ENCODE measurements at places on chromosomes 5 and 9.

DNA sequence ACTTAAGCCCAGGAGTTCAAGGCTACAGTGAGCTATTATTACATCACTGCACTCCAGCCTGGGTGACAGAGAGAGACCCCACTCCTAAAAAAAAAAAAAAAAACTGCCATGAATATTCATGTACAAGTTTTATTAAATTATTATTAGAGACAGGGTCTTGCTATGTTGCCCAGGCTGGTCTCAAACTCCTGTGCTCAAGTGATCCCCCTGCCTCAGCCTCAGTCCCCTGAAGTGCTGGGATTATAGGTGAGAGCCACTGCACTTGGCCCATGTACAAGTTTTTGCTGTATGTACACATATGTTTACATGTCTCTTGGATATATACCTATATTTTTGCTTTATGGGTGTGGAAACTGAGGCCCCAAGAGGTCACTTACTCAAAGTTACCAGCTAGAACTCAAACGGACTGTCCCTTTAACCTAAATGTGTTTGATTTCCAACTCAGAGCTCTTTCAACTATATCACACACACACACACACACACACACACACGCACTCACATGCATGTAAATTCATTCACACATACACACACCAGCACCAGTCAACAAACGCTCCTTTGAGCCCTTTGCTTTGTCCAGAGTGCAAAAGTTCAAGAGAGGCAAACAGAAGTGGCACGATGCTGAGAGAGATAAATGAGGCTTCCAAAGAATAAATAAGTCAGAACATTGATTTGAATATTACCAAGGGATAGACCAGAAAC is 42.3 kb upstream of the STRBP start:
- DNase-seq: no peak

DNA sequence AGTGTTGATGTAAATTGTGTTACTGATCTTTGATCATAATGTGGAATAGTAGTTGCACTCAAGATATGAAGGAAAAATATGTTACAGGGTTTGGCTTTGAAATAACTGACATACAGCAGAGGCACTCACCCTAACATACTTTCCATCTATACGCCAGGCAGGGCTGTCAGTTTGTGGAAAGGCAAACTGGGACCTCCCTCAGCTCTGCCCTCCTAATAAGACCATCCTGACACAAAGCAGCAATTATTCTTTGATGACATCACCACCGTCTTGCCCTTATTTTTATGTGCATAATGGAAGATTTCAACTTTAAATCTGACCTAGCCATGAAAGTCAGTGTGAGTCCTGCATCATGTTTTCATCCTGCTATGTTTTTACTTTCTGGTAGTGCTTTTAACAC is 42.9 kb downstream of the ITGA1 start:
- no peak for DNase-seq

- no peak for DNase-seq
Measured at GRCh38 chr5:102853680-102854079, 98.6 kb downstream of the PAM start.

DNA sequence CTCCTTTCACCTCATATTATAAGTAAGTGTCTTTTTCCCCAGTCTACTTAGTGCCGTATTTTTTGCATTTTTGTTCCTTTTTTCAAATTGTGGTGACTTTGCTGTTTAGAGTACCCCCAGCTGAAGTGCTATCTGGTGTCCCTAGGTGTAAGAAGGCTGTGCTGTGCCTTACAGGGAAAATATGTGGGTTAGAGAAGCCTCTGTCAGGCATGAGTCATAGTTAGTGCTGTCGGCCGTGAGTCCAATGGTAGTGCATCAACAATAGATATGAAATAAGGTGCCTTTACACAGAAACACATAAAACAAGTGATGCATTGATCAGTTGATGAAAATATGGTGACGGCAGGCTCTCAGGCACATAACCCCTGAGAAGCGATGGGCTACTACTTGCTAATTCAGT is 20.1 kb downstream of the SYK start:
- no peak for DNase-seq

DNA sequence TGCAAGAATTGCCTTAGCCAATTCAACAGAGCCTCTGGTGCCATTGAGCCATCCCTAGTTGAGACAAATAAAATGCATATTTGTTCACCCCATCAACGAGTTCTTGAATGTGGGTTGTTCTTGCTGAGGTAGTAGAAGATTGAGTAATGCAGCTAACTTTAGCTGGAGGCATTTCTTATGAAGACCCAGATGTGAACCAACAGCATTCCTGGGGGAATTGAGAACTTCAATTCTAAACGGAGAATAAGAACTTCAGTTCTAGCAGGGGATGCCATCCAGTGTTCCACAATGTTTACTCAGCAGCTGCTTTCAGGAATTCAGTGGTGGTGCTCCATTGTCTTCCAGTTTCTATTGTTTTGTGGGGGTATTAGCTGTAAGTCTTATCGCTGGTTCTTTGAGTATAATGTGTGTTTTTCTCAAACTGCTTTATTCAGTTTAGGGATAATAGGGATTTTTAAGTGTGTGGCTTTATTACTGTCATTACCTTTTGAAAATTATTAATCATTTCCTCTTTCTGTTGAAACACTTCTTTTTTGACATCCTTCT is 1968.2 kb upstream of the NUDT12 start:
- no peak for DNase-seq

DNA sequence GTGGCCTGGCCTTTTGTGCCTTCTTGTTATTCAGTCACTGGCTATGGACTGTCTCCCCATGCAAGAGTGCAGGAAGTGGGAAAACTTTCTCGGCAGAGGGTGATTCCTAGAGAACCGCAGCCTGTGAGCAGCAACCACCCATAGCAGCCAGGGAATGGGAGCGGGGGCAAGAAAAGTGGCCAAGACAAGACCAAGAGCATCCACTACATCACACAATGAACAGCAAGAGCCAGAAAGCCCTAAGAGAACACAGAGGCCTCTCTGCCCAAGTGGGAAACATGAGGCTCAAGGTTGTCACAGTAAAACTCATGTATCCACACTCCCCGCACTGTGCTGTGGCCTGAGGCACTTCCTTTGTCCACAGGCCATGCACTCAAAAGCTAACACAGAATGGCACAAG is 129.1 kb upstream of the FSTL4 start:
- no peak for DNase-seq

DNA sequence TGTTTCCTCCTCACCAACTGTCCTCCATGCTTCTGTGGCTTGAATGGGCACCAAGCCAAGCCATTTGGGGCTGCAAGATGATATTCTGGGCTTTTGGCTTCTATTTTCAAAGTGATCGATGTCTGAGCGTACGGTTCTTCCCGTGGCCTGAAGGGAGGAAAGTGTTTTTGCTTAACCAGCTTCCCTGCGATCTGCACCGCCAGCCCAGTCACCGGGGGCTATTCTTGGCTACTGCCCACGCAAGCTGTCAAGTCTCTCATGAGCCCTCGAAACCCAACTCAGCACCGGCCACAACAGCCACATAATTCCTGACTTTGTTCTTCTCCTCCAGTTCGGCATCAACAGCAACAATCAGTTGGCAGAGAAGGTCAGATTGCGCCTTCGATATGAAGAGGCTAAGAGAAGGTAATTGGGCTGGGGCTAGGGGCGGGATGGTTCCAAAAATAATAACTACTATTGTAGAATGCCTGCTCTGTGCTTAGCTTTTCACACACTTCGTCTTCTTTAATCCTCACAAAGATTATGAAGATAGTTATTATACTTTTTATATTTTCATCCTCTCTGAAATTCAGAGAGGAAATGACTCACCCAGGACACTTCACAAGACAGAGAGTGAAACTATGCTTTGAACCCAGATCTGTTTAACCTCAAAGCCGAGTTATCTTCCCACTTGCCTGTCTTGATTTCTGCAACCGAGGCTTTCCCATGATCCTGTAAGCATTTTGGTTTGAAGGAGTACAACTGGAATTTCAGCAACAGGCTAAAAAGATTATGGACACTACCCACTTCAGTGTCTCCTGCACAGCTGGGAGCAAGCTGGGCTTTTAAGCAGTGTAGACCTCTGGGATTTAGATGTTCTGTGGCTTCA is 76.4 kb upstream of the RARS1 start:
- no peak for DNase-seq

DNA sequence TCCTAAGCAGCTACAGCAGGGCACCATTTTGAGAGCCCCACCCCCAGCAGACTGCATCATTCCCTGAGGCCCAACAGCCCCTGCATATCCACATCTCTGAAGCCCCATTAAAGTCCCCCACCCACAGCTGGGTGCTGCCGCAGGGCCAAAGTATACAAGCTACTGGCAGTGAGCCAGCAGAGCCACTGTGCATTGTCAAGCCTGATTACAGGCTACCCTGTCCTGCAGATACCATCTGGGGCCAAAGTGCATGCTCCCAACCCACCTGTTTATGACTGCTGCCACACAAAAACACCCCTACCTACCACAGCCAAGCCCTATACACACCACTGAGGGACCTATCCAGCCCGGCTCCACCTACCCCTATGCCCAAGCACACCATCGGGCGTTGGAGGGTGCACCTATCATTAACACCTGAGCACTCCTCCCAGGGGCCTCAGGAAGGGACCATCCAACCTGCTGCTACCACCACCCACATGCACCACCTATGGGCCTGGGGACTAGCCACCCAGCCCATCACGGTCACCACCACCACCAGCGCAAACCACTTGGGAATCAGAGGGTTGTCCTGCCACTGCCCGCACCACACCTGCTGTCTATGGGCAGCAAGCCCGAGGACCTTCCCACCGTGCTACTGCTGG is 105.0 kb downstream of the PLPP1 start:
- no peak for DNase-seq

GRCh38 chr5:111453295-111453694 is 59.0 kb downstream of the STARD4 start:
- no peak for DNase-seq

All from NK-92 treated with Interleukin-12 subunit alpha and Interleukin-12 subunit beta, amount 100 ng/mL, for 24 hours (cell line).